ENCODE measurements at places on chromosomes 2 and 18.

DNA sequence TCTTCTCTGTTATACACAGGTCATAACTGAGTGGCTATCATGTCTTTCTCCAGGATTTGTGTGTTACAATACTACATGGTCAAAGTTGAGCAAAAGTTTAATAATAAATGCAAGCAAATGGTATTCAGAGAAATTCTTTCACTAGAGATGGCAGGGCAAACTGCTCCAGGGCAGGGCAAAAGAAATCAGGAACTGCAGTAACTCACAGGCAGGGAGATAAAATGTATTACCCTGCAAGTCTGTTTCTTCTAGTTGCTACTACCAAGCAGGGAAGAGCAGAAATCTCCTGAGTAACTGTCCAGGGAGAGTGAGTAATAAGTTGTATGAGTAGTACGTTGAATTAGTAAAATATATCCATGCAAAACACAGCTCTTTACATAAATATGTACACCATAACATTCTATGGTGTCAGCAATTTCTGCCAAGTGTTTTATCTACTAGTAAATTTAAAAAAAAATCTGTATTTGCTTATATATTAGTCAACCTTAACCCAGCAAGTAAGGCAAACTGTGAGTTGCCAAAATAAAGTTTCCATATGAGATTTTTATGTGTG lies 404.1 kb downstream of the ZEB2 start:
- no peak for DNase-seq

DNA sequence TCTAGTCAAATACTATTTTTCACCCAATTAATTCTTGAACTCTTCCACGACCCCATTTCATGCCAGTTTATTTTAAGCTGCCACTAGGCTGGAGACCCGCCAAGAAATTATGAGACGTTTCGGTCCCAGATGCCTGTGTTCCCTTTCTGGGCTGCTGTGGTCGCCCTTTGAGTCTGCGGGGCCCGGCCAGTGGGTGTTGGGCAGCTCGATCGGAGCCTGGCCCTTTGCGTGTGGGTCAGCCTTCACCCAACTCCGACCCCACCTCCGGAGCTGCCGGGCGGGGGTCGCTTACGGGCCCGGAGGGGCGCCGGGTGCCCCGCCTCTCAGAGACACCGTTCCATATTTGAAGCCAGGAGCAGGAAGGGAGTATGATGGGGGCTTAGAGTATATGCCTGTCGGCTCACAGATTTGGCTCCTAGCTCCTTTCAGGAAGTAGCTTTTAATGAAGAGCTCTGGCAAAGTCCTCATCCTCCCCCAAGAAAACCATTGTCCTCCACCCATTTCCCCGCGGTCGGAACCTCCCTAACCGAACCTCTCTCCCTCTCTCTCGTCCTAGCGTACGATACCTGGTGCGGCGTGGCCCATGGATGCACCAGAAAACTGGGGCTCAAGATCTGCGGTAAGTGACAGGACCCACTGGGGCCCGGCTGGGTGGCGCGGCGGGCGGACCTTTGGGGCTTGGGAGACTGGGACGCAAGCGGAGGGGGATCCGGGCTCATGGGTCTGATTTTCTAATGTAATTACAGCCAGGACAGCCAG lies 5.0 kb downstream of the GAD1 start:
- DNase-seq: no peak

- no peak for DNase-seq
Observed at GRCh38 chr2:3683748-3684454, 19.5 kb upstream of the DCDC2C start.

- no peak for DNase-seq
Observed at GRCh38 chr2:181904022-181904632, 12.6 kb downstream of the ITPRID2 start.

- no peak for DNase-seq
Observed at GRCh38 chr2:43800894-43801293, 27.1 kb downstream of the DYNC2LI1 start.

GRCh38 chr2:144570566-144570965 lies 50.6 kb upstream of the ZEB2 start:
- DNase-seq: no peak

Data from activated gamma-delta T cell (primary cell).